HS-27A (cell line): ENCODE measurements at places on chromosomes 12 and 14.

GRCh38 chr12:28512406-28512805 is 322.1 kb downstream of the CCDC91 start:
- DNase-seq = no peak

DNA sequence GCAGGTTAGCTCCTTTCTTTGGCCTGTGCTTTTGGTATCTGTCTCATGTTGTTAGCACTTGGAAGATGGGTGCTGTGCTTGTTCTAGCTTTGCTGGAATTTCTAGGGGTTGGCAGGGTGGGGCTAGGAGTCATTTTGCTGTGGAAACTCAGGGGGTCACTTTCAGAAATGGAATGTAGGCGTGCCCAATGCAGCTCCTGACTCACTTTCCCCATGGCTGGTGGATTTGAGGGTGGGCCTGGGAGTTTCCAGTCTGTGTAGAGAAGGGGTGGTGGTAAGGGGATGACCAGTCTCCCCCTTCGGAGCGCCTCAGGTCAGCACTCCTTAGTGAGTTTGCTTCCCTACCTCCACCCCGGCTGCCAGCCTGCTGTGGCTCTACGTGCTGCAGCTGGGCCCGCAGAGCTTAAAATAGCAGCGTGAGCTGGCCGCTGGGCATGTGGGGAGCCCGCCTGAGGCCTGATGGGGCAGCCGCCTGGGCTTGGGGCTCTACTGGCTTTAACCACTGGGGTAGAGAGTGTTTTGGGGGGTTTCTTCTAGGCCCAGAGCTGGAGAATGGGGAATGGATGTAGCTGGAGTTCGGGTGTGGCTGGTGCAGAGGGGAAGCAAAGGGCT is 108.2 kb downstream of the TSPAN9 start:
- no peak for DNase-seq

DNA sequence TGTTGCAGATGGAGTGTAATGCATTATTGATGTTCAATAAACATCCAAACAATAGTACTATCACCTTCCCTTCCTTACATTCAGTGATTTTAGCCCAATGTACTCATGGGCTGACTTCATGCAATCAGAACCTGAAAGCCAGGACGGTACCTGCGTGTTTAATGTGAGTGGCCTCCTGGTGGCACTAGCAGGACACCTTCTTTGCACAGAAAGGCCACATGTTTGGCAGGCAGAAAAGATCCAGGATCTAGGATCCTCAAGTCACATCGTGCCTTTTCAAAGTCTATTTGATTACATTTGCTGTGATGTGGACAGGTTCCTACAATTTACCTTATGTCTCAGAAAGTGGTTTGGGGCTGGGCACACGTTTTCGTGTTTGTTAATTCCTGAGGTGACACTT is 82.9 kb downstream of the NEDD1 start:
- no peak for DNase-seq

- DNase-seq = no peak
These were observed 17.1 kb downstream of the SLC11A2 start for GRCh38 chr12:51009056-51009440.
